ENCODE measurements at places on chromosomes 3 and 15.

- DNase-seq = no peak
Observed at GRCh38 chr3:35635926-35636683, 3.2 kb upstream of the ARPP21 start.

DNA sequence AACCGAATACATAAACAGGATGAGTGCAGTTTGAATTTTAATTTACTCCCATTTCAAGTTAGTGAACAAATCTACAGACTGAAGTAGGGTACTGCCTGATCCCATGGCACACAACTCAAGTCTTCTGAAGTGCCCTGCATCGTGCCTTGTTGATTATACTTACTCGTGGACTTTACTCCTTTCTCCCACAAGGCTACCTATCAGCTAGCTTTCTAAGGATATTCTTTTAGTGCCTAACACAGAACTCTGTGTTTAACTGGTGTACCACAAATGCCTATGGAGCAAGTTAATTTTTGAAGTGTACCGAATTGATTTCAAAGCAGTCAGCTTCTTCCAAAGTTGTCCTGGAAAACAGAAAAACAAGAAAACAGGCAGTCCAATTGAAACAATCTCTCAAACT, 119.8 kb downstream of the TNIK start:
- no peak for DNase-seq

- DNase-seq = no peak
Observed at GRCh38 chr3:61541694-61542093, 19.7 kb upstream of the PTPRG start.

DNA sequence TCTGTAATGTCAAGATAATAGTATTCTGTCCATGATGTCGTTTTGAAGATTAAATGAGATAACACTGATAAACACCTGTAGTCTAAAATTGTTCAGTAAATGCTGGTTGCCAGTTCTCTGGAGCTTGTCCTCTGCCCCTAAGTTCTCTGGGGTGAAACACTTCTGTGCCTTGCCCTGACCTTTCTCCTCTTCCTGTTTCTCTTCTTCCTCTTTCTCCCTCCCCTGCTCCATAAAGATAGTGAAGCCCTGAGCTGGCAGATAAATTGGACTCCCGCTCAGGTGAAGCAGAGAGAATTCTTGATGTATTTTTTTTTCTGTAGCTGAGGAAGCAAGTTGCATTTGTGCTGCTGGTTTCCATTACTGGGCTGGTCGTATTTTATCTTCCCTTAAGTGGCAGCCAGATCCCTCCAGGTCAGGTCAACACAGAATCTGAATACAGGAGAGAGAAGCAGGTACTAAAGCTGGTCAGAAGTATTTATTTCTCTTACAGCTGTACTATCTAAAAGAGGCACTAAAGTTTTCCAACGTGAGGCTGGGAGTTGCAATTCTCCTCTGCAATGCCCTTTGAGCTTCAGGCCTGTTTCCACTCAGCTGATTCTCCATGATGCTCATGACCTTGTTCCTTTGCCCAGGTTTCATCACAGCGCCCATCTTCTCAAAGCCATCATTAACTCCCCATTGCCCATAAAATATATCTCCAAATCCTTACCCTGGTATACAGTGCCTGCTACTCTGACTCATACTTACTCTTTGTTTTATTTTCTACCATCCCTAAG, 319.3 kb upstream of the CFAP20DC start:
- no peak for DNase-seq

DNA sequence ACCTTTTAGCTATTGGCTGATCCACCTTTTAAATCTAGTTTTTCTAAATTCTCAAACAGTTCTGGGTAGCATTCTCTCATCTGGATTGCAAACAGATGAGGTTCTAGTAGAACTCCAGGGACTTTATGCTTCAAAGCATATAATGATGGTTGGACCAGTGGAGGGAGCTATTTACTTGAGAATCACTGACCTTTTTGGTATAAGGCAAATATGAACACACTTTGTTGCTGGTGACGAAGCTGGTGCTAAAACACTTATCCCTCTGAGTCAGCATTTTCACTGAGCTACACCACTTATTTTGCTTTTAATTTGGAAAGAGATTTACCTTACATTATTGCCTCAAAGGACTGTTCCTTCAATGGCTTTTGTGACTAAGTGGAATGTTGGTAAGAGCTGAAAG, 58.6 kb upstream of the SLITRK3 start:
- peak; percentile 34 for DNase-seq

GRCh38 chr3:150104564-150104963, 133.9 kb upstream of the PFN2 start:
- no peak for DNase-seq

DNA sequence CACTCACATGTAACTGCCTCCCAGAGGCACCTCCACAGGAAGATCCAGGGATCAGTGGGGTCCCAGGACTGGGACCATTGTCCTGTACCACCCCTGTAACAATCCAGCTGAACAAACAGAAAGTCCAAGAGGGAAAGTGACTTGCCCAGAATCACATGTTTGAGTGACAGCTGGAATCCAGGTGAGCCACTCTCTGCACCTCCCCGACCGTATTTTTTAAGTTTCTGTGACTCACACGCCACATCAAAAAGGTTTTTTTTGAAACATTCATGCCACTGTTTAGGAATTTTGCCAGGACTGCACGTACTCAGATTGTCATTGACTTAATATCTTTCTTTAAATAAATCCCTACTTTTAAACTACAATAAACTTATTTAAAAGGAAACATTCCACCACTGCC, 9.8 kb upstream of the SLC6A1 start:
- DNase-seq = no peak

DNA sequence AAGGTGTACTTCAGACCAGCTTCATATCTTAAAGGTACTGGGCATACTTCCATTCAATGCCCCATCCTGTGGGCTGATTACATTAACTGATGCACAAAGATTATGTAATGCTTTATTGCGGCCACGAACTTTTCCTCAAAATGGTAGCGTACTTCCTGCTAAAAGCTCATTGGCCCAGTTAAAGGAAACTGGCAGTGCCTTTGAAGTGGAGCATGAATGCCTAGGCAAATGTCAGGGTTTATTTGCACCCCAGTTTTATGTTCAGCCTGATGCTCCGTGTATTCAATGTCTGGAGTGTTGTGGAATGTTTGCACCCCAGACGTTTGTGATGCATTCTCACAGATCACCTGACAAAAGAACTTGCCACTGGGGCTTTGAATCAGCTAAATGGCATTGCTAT, 3.4 kb downstream of the SKIL start:
- DNase-seq = no peak

- DNase-seq = peak; percentile 57
Observed at GRCh38 chr3:183122257-183122932, 23.1 kb upstream of the MCCC1 start.

DNA sequence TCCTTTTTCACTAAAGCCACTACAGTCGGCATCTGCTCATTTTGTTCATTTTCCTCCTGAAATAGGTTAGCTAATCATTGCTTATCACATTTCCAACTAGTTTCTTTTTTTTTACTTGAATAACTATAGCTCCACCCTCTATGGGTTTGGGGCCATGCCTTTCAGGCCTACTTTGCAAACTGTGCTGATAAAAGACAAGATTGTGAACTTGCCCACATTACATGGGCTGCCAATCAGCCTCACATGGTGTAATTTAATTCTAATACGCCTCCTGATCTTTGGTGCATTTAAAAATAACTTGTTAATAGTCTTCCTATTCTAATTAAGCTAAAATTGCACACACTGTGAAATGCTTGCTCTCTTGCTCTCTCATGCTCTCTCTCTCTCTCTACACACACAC, 90.5 kb downstream of the TGFBR2 start:
- DNase-seq = no peak

GRCh38 chr3:111923095-111923771, 55.6 kb upstream of the ABHD10 start:
- peak; percentile 89 for DNase-seq
